Lung (tissue), 17 donors: ENCODE measurements at places on chromosomes 11 and 22. TPM values are rescaled to one million over a fixed set of nuclear protein-coding genes. Genes with fewer than 3 reads are reported as not detected.

TNNT3 gene
- 1.6 TPM for polyA plus RNA-seq

OR52E8 gene
- not detected for polyA plus RNA-seq

PGA5 gene
- 0.09 TPM for polyA plus RNA-seq

CPT1A gene
- 17.4 TPM for polyA plus RNA-seq

CNGA4 gene
- polyA plus RNA-seq, result 0.85 TPM
